Cortex of kidney (tissue), 1 donor: ENCODE measurements at places on chromosomes 2 and 18.

- no peak for DNase-seq
Measured at GRCh38 chr2:120421830-120422175, 75.9 kb downstream of the INHBB start.

- no peak for DNase-seq
Measured at GRCh38 chr18:29084120-29084519, 907.2 kb upstream of the CDH2 start.

DNA sequence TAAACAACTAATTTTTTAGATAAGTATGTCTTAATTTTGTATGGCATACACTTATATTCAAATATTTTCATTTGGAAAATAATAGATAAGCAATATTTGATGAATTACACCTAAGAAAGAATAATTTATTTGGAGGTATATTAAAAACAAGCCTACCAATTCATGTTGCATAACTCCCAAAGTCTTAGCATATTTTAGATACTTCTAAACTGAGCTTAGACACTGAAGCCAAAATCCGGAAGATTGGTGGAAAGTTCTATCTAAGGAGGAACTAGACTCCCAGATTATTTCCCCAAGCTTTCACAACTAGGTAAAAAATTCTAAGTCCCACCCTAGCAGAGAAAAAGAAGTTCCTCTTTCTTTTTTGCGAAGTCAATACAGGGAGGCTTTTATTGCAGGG lies 221.0 kb upstream of the MMADHC start:
- no peak for DNase-seq

GRCh38 chr2:64987001-64987955 lies 1.9 kb upstream of the SLC1A4 start:
- DNase-seq: no peak
